ENCODE measurements at places on chromosomes 11 and 22.

GRCh38 chr11:11969380-11970215 is 38.8 kb downstream of the DKK3 start:
- no peak for DNase-seq

DNA sequence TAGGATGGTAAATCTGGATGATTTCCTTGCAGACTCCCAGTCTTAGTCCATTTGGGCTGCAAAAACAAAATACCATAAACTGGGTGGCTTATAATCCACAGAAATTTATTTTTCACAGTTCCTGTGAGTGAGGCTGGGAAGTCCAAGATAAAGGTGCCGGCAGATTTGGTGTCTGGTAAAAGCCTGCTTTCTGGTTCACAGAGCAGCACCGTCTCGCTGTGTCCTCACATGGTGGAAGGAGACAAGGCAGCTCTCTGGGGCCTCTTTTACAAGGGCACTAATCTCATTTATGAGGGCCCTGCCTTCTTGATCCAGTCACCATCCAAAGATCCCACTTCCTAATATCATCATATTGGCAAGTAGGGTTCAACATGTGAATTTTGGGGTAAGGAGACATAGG is 8.9 kb downstream of the USP47 start:
- no peak for DNase-seq

DNA sequence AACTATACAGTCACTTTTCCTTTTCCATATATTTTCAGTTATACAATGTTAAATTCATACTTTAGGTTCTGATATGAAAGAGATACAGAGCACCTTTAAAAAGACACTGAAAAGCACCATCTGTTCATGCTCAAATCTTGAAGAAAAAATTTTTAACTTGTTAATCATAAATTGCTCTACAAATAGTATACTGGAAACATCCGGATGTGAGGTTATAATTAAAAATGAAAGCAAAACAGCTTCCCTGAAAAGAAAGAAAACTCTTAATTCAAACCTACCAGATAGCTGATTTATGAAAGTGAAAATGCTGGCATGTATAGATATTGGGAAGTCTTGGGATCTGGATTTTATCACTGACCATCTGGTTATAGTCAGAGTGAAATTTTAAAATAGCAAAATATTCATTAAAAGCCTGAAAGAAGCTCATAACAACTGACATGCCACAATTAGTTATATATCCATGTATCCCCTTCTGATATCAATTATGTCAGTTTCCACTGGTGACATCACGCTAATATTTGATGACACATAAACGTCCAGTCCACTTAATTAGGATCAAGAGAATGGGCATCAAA is 740.0 kb downstream of the DLG2 start:
- DNase-seq, result no peak

DNA sequence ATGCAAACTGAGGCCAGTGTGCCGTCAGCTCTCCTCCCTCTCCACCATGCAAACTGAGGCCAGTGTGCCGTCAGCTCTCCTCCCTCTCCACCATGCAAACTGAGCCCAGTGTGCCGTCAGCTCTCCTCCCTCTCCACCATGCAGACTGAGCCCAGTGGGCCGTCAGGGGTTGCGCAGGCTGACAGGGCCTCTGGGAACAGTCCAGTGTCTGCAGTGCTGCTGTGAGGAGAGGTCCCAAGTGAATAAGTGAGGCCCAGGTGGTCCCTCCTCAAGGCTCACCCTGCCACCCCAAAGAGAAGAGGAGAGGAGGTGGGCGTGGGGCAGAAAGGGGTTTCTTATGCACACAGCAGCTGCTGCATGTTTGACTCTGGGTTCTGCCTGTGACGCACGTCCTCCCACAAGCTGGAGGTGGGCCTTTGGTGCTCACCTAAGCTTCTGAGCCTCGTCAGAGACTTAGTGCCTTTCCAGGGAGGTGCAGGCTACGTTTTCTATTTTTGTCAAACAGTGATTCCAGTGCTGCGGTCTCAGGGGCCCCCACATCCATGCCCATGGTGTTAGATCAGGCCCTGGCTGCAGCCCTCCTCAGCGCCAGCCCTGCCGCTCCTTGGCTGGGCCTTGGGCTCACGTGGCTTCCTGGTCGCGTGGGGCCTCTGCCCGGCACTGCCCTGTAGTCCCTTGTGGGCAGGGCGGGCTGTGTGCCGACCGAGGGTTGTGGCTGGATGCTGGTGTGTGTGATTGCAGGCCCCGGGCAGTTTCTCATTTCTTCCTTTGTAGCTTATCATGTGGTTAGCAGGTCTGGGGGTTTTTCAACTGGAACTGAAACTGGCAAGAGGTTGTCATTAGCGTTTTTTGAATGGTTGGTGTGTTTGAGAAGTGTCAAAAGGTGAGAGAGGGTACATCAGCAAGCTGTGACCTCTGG is 7.1 kb downstream of the TPCN2 start:
- DNase-seq, result no peak

DNA sequence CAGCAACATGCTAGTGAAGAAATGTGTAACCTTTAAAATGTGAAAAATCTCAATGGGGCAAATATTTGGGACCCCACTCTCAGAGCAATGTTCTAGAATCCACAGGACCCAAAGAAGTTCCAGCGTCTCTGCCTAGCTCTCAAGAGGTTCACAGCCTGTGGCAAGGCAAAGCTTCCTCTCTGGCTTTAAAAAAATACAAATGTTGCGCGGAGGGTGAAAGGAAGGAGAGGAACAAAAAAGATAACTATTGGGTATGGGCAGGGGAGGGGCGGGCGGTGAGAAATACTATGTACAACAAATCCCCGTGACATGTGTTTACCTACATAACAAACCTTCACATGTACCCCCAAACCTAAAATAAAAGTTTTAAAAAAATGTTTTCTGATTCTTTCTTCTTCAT is 53.6 kb downstream of the PITPNB start:
- no peak for DNase-seq

- DNase-seq, result no peak
These were observed 42.1 kb downstream of the TRIM66 start for GRCh38 chr11:8640267-8640906.

- no peak for DNase-seq
These were observed 65.6 kb upstream of the CLMP start for GRCh38 chr11:123260511-123261211.

GRCh38 chr11:71252770-71253730 is 673 bp upstream of the SHANK2 start:
- no peak for DNase-seq

GRCh38 chr22:37661160-37661924 is 2.8 kb downstream of the PDXP start:
- DNase-seq, result no peak

DNA sequence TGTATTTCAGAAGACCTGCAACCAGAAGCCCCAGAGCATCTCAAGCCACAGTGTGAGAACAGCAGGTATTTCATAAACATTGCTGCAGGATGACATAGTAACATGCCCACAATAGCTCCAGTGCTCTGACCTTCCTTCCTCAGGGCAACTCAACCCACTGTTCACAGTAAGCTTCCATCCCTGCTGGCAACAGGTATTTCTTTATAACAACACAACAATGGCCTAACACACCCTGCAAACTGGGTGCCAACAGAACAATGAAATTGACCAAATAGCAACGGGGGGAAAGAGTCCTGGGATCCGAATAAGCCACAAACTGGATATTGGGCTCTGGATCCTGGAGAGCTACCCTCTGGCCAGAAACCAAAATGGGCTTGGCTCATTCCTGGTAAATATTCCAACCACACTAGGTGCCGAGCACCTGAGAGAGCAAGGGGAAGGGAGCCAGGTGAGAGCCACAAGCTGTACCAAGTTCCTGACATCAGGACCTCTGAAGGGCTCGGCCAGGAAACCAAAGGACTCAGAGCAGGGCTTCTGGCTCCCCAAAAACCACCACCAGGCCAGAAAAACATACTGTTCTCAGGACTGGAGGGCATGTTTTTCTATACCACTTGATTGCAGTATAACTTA is 99.5 kb downstream of the MICAL3 start:
- DNase-seq, result no peak

DNA sequence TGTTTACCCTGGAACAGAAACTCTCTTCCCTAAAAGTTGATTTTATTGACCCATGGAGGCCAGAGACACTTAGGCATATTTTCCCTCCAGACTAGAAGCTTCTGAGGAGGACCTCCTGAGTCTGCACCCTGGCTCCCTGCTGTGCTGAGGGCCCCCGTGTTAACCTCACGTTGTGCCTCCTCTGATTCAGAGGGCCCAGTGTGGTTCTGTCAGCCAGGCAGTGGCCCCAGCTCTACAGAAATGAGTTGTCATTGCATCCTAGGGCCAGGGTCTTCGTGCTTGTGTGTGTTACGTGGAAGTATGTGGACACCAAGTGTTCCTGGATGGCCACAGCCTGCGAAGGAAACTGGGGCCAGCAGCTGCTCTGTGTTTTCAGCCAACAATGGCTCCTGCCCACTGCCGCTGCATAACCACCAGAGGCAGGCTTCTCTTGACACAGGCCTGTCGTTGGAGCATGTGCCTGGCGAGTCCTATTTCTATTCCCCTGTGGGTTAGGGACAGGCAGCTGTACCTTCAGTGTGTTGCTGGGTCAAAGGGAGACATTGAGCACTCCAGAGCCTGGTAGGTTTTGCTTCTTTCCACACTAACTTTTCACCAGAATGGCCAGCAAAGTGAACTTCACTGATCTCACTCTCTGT is 44.5 kb downstream of the MED15 start:
- DNase-seq, result peak; percentile 48

DNA sequence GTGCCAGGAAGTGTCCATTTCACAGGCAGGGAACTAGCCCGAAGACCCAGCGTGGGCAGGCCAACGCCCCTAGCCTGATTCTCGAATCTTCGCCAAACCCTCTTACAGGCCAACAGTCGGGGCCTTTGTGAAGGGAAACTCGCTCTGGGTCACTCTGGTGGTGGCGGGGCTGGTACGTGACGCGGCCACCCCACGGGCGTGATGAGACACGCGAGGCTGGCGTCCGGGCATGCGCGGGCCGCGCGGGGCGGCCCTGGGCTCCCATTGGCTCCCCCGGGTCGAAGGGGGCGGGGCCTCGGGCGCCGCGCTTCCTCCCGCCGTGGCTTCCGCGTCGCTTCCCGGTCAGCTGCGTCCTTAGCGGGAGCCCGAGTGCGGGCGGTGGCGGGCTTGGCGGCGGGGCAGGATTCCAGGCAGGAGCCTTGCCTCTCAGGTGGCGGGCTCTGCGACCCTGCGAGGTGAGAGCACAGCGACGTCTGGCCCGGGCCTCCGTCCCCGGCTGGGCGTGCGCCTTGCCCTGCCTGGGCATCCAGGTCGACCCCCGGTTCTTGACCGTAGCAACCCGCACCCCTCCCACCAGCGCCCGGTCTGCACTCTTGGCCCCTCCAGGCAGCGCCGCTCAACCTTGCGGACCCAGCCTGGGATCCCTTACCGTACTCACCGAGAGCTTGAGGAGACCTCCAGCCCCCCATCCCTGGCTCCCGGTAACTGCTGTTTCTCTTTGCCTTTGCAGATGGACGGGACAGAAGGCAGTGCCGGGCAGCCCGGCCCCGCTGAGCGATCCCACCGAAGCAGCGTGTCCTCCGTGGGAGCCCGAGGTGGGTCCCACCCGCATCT is at the start of gene FRMD8:
TSS of gene FRMD8 (plus strand) at position 331 of the 834 bp plus-strand sequence. CDS start at position 731, 400 bp downstream.
- DNase-seq, result peak; percentile 87

DNA sequence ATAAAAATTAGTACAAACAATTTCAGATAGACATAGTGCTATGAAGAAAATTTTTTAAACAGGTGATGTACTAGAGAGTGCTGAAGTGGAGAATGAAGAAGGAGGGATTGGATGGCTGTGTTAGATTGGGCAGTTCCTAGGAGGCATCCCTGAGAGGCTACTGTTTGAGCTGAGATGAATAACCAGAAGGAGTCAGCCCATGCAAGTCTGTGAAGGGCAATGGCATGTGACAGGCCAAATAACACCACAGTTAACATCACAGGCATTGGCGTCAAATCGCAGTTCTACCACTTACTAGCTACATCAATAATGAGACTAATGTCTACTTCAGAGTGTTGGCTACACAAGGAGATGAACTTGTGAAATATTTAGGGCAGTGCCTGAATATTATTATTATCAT is 35.4 kb downstream of the HORMAD2 start:
- no peak for DNase-seq

DNA sequence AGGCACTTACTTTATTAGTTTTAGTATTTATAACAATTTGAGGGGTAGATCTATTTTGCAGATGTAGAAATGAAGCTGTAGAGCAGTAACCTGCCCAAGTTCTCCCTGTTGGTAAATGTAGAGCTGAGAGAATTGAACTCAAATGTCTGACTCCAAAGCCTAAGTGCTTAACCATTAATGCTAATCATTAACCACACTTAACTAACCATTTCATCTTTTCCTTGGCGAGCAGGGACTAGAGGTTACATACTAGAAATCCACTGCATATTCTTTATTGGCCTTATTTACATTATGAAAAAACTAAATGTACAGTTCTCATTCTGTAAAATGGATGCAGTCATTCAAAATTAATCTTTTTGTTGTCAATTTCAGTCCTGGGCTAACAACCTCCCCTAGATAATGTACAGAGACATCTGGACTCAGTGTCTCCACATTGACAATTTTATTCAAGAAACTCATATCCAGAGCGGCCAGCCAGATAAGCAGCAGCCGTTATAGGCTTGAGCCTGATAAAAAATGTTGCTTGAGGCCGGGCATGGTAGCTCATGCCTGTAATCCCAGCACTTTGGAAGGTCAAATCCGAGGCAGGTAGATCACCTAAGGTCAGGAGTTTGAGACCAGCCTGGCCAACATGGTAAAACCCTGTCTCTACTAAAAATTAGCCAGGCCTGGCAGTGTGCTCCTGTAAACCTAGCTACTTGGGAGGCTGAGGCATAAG is 76.7 kb upstream of the PICALM start:
- no peak for DNase-seq

DNA sequence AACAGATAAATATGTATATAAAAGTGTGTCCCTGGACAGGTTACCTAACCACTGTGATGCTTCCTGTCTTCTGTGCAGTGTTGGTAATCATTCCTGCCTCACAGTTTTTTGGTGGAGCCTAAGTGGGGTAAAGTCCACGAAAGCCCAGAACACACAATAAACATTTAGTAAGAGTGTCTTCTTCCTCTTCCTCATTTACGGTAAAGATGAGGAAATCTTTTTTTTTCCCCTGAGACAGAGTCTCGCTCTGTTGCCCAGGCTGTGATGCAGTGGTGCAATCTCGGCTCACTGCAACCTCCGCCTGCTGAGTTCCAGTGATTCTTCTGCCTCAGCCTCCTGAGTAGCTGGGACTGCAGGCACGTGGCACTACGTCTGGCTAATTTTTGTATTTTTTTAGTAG is 117.1 kb downstream of the LDLRAD3 start:
- no peak for DNase-seq

- no peak for DNase-seq
These were observed 44.2 kb upstream of the SMTN start for GRCh38 chr22:31036671-31037550.

DNA sequence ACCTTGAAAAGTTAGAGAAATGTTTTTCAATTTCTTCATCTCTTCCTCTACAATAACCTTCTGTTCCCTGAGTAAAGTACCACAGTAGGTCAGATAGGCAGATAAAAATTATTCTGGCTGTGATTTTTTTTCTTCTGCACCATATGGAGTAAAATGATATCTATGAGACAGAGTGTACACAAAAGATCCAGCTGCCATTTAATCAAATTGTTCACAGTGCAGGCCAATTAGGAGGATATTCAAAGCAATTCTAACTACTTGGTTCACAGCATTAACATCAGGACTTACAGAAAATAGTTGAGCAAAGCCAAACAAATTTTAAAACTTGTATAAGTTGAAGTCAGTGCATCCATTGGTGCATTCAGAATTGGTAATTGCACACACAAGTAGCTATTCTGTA is 147.9 kb upstream of the LUZP2 start:
- DNase-seq, result no peak

- peak; percentile 86 for DNase-seq
These were observed 48.2 kb downstream of the MORC2 start for GRCh38 chr22:30920407-30920806.

GRCh38 chr11:3723014-3723708 is 52.0 kb upstream of the CHRNA10 start:
- no peak for DNase-seq
